ENCODE measurements at places on chromosomes 4 and X. TPM values are rescaled to one million over a fixed set of nuclear protein-coding genes. Genes with fewer than 3 reads are reported as not detected.

Gene TMEM184C
- 18.8 TPM for polyA plus RNA-seq

Gene CNKSR2
- 2.0 TPM for polyA plus RNA-seq

Gene CTAG1A
- not detected for polyA plus RNA-seq

Gene EDA
- 23.7 TPM for polyA plus RNA-seq

Gene ARHGEF6
- polyA plus RNA-seq, result 42.0 TPM

Gene MFAP3L
- 0.98 TPM for polyA plus RNA-seq
